ENCODE measurements at places on chromosomes 7 and 10. TPM values are rescaled to one million over a fixed set of nuclear protein-coding genes. Genes with fewer than 3 reads are reported as not detected.

THNSL1 gene
- total RNA-seq: 3.0 TPM

NUTM2B gene
- not detected for total RNA-seq

OR13A1 gene
- not detected for total RNA-seq

CADPS2 gene
- 0.43 TPM for total RNA-seq

SOSTDC1 gene
- not detected for total RNA-seq

TRIM8 gene
- 108 TPM for total RNA-seq

TRPV6 gene
- total RNA-seq: not detected

HTR5A gene
- total RNA-seq: not detected

NOS3 gene
- total RNA-seq: 0.32 TPM

SEC24C gene
- total RNA-seq: 75.6 TPM

MRC1 gene
- not detected for total RNA-seq

DNA sequence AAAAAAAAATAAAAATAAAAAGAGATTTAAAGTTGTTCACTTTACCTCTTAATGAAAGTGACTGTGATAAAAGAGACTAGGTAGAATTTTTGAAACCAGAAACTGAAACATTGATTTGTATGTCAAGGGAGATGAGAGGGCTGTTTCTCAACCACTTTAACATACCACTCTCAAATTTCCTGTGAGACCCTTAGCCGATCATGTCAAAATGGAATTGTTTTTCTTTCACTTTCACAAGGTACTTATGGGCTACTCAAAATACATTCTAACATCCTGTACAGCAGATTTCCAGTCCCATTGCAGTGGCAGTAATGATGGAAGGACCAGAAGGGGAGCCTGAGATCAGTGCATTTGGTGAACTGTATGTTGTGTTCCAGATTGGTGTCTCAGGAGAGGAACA, 261.2 kb downstream of the PPP1R3A start:
- H3K4me3 ChIP-seq: no peak overlapping the region
- no peak for DNase-seq
- H3K27me3 ChIP-seq: no peaks in the 10 kb centered on the region
- H3K36me3 ChIP-seq: no peaks in the 10 kb centered on the region

GRCh38 chr7:105637755-105638154, 56.5 kb upstream of the EFCAB10 start:
- no peaks in the 10 kb centered on the region for H3K27me3 ChIP-seq
- no peaks in the 10 kb centered on the region for H3K4me1 ChIP-seq
- no peak overlapping the region for H3K27ac ChIP-seq
- H3K4me3 ChIP-seq: no peak overlapping the region
- no peaks in the 10 kb centered on the region for H3K36me3 ChIP-seq
- DNase-seq: no peak

- no peak for DNase-seq
- H3K4me1 ChIP-seq: peaks cover 8% of the 10 kb centered on the region
- H3K36me3 ChIP-seq: no peaks in the 10 kb centered on the region
- no peaks in the 10 kb centered on the region for H3K27me3 ChIP-seq
These were observed 211.9 kb upstream of the ETV1 start for GRCh38 chr7:14201353-14201752.

DNA sequence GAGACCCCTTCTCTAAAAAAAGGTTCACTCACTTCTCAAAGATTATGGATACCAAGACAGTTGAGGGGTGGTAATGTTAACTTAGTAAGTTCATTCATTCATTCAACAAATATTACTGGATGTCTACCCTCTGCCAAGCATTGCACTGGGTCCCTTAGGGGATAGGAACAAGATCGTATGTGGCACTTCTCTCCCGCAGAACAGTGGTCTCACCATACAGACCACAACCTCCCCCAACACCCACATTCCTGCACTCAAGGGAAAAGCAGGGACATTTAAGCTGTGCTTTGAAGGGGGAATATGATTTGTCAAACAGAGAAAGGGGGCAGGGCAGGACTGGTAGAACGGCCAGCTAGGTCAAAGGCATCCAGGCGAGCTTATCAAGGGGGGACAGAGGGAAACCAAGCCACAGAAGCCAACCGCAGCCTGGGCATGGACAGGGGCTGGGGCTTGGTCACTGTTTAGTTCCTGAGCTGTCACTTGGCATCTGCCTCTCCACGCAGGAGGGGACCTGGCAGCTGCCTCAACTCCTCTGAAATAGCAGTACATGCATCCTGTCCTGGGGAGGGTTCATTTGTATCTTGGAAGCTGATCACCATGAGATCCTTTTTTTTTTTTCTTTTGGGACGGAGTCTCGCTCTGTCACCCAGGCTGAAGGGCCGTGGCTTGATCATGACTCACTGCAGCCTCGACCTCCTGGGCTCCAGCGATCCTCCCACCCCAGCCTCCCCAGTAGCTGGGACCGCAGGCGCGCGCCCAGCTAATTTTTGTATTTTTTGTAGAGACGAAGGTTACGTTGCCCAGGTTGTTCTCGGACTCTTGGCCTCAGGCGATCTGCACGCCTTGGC, 949 bp upstream of the CLIP2 start:
- H3K4me3 ChIP-seq: peak overlapping the region; percentile 71
- no peaks in the 10 kb centered on the region for H3K27me3 ChIP-seq
- peaks cover 10% of the 10 kb centered on the region for H3K4me1 ChIP-seq
- H3K36me3 ChIP-seq: no peaks in the 10 kb centered on the region
- peak; percentile 36 for DNase-seq

GRCh38 chr7:125090596-125090995, 161.0 kb upstream of the POT1 start:
- no peaks in the 10 kb centered on the region for H3K36me3 ChIP-seq
- no peak overlapping the region for H3K27ac ChIP-seq
- H3K4me1 ChIP-seq: no peaks in the 10 kb centered on the region
- no peak overlapping the region for H3K4me3 ChIP-seq
- no peak for DNase-seq
- no peaks in the 10 kb centered on the region for H3K27me3 ChIP-seq

DNA sequence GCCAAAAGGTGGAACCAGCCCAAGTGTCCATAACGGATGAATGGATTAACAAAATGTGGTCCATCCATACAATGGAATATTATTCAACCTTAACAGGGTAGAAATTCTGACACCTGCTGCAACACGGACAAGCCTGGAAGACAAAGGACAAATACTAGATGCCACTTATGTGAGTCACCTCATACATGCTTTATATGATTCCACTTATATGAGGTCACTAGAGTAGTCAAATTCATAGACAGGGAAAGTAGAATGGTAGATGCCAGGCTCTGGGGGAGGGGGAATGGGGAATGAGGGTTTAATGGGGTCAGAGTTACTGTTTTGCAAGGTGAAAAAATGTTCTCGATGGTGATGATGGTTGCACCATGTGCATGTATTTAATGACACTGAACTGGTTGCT, 34.0 kb upstream of the CYTH3 start:
- peak; percentile 75 for DNase-seq
- H3K27ac ChIP-seq: no peak overlapping the region
- peaks cover 23% of the 10 kb centered on the region for H3K4me1 ChIP-seq

- H3K36me3 ChIP-seq: no peaks in the 10 kb centered on the region
- peak; percentile 37 for DNase-seq
- no peaks in the 10 kb centered on the region for H3K27me3 ChIP-seq
- peaks cover 39% of the 10 kb centered on the region for H3K4me1 ChIP-seq
These were observed 191.9 kb upstream of the LYZL2 start for GRCh38 chr10:30821261-30821993.

- DNase-seq: peak; percentile 12
- H3K27me3 ChIP-seq: no peaks in the 10 kb centered on the region
- no peaks in the 10 kb centered on the region for H3K4me1 ChIP-seq
These were observed 150.4 kb downstream of the CXCL12 start for GRCh38 chr10:44234483-44234875.

GRCh38 chr7:25834050-25834449, 317.9 kb upstream of the NFE2L3 start:
- DNase-seq: no peak
- no peak overlapping the region for H3K27ac ChIP-seq
- H3K27me3 ChIP-seq: no peaks in the 10 kb centered on the region
- H3K4me3 ChIP-seq: no peak overlapping the region
- no peaks in the 10 kb centered on the region for H3K36me3 ChIP-seq

DNA sequence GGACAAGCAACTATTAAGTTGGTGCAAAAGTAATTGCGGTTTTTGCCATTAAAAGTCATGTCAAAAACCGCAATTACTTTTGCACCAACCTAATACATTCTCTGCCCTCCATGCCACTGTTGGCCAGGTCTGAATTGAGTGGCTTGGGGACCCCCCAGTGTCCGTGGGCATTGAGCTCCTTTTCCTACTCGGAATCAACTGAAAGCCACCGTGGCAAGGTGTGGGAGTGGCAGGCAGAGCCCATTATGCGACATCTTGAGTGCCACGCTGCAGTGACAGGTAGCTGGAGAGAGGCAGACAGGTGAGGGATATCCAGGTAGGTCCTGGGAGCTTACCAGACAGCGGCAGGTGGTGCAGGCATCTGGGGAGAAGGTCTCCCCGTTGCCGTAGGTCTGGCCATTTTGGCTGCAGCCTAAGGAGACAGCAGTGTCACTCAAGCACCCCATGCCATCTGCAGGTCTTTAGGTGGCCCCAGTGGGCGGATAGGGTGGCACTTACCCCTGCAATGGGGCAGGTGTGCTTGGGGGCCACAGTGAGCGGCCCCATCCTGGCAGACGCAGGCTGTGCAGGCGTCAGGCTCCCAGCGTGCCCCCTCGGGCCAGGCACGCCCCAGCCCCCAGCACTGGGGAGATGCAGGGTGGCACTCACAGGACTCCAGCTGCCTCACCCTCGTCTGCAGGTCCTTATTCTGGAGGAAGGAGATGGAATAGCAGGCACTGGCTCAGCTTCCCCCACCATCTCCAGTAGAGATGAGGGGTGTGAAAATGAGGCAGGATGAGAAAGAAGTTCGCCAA, 3.5 kb downstream of the KCP start:
- peaks cover 31% of the 10 kb centered on the region for H3K27me3 ChIP-seq
- no peak for DNase-seq
- H3K36me3 ChIP-seq: no peaks in the 10 kb centered on the region
- H3K4me3 ChIP-seq: no peak overlapping the region
- H3K4me1 ChIP-seq: no peaks in the 10 kb centered on the region

GRCh38 chr7:69898189-69898588, 299.9 kb downstream of the AUTS2 start:
- H3K27me3 ChIP-seq: no peaks in the 10 kb centered on the region
- H3K36me3 ChIP-seq: no peaks in the 10 kb centered on the region
- H3K4me3 ChIP-seq: no peak overlapping the region
- H3K4me1 ChIP-seq: no peaks in the 10 kb centered on the region

GRCh38 chr7:130897515-130898419, 163.8 kb upstream of the KLF14 start:
- DNase-seq: peak; percentile 47
- H3K36me3 ChIP-seq: peaks cover 80% of the 10 kb centered on the region
- peaks cover 97% of the 10 kb centered on the region for H3K4me1 ChIP-seq

DNA sequence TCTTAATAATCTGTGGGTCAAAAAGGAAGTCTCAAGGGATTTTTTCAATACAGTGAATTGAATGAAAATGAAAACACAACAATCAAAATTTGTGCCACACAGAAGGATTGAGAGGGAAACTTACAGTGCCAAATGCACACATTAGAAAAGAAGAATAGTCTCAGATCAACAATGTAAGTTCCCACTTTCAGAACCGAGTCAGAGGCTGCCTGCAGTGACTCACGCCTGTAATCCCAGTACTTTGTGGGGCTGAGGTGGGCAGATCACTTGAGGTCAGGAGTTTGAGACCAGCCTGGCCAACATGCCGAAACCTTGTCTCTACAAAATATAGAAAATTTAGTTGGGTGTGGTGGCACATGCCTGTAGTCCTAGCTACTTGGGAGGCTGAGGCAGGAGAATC, 12.5 kb upstream of the KEL start:
- no peaks in the 10 kb centered on the region for H3K27me3 ChIP-seq
- no peak for DNase-seq
- H3K36me3 ChIP-seq: no peaks in the 10 kb centered on the region

GRCh38 chr7:139691253-139691781, 86.5 kb downstream of the HIPK2 start:
- H3K36me3 ChIP-seq: no peaks in the 10 kb centered on the region
- H3K4me3 ChIP-seq: no peak overlapping the region
- DNase-seq: no peak
- peaks cover 26% of the 10 kb centered on the region for H3K4me1 ChIP-seq
- no peak overlapping the region for H3K27ac ChIP-seq

GRCh38 chr7:76294344-76295024, 8.0 kb upstream of the HSPB1 start:
- H3K4me1 ChIP-seq: peaks cover 58% of the 10 kb centered on the region
- H3K36me3 ChIP-seq: no peaks in the 10 kb centered on the region
- peak overlapping the region; percentile 66 for H3K4me3 ChIP-seq

- H3K36me3 ChIP-seq: no peaks in the 10 kb centered on the region
- no peak overlapping the region for H3K4me3 ChIP-seq
- H3K27me3 ChIP-seq: peaks cover 40% of the 10 kb centered on the region
- DNase-seq: no peak
- H3K4me1 ChIP-seq: peaks cover 16% of the 10 kb centered on the region
These were observed 15.2 kb upstream of the GALNTL5 start for GRCh38 chr7:151941009-151941408.

- H3K27me3 ChIP-seq: no peaks in the 10 kb centered on the region
- peaks cover 16% of the 10 kb centered on the region for H3K4me1 ChIP-seq
- H3K36me3 ChIP-seq: no peaks in the 10 kb centered on the region
- peak; percentile 20 for DNase-seq
- 0 out of 2 replicates have a peak overlapping the region, but pooled peaks have one; percentile 3 for H3K27ac ChIP-seq
These were observed 70.6 kb upstream of the AKR1E2 start for GRCh38 chr10:4755286-4755989.

All from GM23248 (cell line).